ENCODE measurements at places on chromosomes 6 and 20.

DNA sequence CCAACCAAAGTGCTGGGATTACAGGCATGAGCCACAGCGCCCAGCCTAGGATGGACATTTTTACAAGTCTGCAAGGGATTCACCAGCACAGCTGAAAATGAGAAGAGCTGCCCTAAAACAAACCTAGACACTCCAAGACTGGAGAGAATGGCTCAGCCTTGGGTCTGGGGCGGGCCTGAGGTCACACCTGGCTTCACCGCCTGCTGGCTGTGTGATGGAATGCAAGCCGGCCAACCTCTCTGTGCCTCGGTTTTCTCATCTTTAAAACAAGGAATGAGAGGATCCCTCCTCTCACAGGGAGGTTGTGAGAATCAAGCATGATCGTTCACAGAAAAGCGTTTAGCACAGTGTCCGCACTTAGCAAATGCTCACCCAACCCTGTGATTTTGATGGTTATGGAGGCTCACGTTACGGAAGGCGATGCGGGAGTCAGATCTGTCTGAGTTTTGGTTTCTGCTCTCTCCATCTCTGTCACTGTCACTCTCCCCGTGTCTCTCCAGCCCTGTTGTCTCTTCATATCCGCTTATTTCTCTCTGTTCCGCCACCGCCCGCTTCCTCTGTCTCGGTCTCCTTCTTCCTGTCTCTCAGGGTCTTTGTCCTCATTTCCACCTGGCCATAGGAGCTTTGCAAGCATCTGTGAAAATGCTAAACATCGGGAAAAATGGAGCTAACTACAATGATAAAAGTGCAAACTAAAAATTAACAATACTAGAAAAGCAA lies 47.6 kb downstream of the CEBPB start:
- DNase-seq, result peak; percentile 3

- no peak for DNase-seq
Observed at GRCh38 chr6:32852018-32852843, 1.3 kb downstream of the TAP1 start.

DNA sequence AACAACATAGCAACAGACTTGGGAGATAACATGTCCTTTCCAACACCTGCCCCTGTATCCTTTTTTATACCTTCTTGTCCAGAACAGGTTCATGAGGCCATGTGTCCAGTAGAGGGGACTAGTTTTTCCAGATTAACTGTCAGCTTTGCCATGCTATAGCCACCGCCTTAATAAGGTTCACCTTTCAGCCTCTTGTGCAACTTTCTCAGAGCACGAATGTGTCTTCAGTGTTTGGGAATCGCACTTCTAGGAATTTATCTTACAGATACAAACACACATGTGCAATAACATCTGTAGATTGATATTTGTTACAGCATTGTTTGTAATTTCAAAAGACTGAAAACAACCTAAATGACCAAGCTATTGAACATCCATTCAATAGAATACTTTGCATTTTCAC lies 21.4 kb downstream of the NCR2 start:
- DNase-seq, result no peak

DNA sequence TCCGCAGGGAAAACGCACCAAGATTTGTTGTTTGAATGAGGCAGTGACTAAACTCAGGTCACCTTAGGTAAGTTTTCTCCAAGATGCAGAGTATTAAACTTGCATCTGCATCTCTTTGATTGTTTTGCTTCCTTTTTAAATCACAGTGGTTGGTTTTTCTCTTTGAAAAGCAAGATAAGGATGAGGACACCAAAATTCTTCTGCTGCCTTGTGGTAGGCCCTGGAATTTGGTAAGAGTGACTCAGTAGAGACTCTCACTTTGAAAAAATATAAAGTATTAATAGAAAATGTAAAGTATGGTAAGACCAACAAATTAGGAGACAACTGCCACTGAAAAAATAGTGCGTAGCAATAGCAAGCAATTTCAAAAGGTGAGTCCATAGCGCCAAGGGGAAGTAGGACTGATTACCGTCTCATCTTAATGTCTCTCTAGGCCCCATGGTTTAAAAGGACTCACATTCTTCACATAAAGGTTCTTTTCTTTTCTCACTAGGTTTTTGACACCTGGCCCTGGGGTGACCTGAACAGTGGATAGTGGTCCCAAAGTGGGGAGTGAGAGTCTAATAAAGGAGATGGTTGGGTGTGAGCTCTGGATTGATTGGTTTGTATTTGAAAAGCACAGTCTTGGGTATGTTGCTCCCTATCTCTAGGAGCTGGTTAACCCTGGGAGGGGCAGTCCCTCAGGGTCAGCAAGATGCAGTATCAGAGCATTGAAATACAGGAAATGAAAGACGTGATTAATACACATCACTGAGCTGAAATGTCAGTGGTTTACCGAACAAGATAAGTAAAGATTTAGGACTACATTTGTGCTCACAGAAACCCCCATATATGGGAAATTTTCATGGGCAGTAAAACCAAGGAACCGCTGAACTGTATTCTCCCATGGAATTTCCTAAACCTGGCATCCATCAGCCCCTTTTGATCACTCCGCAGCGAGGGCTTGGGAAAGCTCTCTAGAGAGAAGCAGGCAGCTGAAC lies 221.2 kb downstream of the SLC24A3 start:
- no peak for DNase-seq

GRCh38 chr6:96286503-96286902 lies 235.1 kb upstream of the UFL1 start:
- no peak for DNase-seq

- no peak for DNase-seq
Observed at GRCh38 chr6:149691201-149691600, 26.7 kb downstream of the LATS1 start.

DNA sequence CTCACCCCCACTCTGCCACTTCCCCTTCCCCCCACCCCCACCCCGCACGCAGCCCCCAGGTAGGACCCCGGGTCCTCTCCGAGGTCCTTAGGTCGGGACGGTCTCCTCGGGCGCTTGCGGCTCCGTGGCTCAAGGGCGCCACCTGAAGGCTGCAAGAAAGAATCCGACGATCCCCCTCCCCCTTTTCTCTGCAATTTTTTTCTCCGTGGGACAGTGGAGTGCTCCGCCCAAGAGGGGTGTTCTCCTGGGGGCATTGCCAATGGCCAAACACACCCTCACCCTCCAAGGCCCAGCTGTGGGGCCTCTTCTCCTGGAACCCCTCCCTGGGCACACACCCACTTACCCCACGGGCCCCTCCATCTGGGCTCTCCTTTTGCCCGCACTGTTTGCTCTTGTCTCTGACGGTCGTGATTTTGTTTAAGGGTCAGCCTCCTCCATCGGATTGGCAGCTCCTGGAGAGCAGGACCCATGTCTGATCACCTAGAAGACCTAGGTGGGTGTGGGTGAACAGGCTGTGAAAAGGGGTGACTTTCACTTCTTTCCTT lies 1.1 kb upstream of the TMEM74B start:
- peak; percentile 32 for DNase-seq

GRCh38 chr6:63597141-63598048 lies 25.1 kb downstream of the LOC128125822 start:
- no peak for DNase-seq

DNA sequence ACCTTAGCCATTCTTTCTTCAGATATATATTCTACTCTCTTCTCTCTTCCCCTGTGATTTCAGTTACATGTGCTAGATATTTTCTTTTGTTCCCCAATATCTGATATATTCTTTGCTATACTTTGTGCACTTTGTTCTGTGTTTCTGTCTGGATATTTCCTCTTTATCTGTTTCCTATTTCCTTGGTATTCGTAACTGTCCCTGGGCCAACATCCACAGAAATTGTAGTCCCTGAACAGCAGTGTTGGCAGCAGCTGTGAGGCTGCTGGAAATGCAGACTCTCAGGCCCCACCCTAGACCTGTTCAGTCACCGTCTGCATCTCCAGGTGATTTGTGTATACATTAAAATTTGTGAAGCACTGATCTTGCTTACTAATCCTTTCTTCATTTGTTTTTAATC lies 522.9 kb upstream of the SOX4 start:
- DNase-seq, result no peak

DNA sequence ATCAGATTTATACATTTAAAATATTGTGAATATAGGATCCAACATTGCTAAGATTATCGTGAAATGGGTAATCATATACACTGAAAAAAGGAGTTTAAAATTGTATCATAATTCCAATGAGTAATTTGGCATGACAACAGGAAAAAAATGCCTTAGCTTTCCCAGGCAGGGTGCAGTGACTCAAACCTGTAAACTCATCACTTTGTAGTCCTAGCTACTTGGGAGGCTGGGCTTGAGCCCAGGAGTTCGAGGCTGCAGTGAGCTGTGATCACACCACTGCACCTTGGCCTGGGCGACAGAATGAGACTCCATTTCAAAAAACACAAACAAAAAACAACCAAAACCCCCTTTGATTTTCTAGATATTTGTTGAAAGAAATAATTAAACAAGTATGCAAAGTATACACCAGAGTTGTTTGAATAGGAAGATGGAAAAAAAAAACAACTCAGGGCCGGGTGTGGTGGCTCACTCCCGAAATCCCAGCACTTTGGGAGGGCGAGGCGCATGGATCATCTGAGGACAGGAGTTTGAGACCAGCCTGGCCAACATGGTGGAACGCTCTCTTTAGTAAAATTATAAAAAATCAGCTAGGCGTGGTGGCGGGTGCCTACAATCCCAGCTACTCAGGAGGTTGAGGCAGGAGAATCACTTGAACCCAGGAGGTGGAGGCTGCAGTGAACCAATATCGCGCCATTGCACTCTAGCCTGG lies 98.7 kb downstream of the TRERF1 start:
- DNase-seq, result no peak

DNA sequence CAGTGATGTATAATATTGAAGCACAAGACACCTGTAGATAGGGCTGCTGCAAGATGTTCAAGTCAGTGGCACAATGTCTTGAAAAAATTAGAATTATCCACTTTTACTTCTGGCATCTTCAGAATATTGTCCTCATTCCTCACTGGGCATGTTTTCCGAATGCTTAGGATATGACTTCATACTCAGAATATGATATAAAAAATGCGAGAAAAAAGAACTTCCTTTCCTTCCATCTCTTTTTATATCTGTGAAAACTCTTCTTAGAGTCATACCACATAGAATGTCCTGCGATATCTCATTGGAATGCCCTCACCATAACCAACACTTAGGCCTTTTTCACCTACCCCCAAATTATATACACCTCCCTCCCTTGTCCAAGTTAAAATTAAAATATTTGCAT lies 4.6 kb downstream of the MAS1L start:
- no peak for DNase-seq

DNA sequence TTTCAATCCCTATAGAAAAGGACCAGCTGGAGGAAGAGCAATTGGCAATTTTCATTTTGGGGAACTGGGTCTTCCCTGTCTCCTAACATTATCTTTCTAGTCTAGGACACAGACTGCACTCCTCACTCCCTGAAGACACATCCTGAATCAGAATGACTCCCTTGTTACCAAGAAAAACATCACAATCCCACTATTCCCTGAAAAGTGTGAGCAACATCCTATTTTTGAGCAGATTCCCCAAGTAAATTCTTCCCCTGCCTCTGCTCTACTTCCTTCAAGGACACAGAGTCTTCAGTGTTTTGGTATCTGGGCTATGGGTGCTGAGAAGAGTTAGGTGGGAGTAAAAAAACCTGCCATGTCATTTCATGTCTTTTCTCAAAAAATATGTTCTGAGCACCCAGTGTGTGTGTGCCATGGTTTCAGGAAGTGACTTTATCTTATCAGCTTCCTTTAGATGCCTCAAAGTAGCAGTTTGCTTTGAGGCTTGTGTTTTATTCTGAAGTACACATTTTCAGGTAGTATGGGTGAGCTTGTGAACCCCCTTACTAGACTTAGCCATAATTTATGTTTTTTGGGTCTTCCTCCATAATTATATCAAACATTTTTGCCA lies 12.4 kb downstream of the LAMA4 start:
- no peak for DNase-seq

GRCh38 chr6:49911252-49911651 lies 44.9 kb upstream of the CRISP1 start:
- DNase-seq, result no peak

GRCh38 chr6:44642870-44643522 lies 255.5 kb downstream of the CDC5L start:
- DNase-seq, result no peak

DNA sequence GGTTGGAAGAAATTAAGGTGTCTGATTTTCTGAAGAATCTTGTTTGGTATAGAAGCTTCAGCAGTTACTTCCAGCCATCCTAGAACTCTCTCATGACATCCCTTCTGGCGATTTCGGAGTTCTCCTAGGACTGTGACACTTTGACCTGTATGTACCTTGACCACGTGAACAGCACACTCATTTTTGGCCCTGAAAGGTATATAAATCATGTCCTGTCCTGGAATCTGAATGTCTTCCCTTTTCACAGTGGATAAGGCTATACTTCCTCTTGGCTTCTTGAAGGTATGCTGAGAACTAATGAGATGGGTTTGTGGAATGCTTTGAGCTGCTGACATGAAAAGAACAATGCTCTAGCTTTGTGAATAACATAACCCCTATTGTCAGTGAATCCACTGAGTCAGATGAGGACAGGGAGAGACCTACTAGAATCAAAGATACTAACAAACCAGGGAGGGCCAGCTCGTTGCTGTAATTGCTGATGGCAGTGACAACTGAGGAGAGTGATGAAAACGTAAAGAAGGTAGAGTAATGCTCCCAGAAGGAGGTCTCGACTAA lies 6.0 kb upstream of the ZDHHC14 start:
- DNase-seq, result no peak

DNA sequence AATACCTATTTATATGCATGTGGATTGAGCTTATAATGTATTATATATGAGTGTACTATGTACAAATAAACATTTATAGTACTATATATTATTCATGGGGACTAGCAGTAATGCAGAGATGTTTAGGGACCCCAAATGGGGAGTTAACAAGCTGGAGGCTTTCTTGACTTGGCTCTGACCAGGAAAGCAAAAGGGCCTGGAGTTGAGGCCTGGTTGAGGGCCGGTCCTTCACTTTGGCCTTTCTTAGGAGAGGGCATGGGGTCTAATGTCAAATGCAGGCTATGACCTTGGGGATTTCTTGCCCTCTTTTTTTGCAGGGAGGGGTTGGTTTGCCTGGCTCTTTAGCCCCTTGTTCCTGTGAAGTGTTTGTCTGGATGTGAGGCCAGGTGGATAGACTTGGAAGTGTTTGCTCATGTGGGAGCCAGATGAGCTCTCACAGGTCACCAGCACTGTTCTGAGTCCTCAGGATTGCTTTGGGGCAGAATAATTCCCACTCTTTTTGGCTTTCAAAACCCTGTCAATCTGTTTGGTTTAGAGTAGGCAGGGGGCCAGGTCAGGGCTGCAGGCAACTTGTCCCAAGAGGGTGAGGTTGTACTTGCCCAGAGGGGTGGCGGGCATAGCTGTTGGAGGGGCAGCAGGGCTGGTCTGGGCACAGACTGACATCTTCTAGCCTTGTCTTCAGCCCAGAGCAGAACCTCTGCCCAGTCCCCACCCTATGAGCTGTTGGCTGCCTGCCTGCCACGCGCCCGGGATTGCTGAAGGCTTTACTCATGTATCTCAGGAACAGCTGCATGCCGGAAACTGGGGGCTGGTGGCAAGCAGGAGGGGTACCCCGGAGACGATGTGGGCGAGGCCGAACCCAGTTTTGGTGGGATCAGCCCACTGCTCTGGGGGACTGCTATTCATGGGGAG lies 14.6 kb downstream of the TJAP1 start:
- DNase-seq, result no peak

Data from pancreas (tissue), 10 donors.